Spleen (tissue), 13 donors: ENCODE measurements at places on chromosomes 13 and 19.

DNA sequence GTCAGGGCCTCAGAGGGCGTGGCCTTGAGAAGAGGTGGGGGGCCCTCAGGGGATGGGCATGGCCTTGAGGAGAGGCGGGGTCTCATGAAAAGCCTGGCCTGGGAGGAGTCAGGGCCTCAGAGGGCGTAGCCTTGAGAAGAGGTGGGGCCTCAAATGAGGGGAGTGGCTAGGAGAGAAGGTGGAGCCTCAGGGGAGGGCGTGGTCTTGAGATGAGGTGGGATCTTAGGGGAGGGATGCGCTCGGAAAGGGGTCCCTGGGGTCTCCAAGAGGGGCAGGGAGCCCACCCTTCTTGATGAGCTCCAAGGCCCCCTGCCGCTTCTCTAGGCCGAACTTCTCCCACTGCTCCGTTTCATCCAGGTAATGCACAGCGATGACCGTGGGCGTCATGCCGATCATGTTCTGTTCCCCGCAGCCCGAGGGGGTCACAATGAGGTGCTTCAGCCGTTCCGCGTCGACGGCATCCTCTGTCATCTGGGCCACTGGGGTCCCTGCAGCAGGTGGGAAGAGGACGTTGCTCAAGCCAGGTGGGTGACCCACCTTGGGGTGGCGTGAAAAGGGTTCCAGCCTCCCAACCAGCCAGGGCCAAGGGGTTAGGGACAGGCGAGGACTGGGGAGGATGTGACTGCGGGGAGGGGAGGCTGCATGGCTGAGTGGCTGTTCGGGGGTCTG, 24.3 kb upstream of the TNFSF14 start:
- peak; percentile 41 for DNase-seq

DNA sequence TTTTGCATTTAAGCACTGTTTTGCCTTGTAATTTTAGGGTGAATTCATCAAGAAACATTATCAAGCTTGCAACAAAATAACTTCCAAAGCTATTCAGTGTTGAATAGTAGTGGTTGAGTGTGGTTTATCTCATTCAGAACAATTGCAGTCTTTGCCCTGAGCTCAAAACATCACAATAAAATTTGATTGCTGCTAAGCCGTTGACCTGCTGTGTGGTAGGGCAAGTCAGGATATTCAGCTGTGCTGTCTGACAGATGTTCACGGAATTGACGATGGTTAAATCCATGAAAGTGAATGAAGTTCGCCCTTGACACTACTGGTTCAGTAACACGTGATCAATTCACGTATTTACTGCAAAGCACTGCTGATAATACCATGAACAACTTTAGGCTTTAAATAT, 66.9 kb downstream of the GJA3 start:
- no peak for DNase-seq

DNA sequence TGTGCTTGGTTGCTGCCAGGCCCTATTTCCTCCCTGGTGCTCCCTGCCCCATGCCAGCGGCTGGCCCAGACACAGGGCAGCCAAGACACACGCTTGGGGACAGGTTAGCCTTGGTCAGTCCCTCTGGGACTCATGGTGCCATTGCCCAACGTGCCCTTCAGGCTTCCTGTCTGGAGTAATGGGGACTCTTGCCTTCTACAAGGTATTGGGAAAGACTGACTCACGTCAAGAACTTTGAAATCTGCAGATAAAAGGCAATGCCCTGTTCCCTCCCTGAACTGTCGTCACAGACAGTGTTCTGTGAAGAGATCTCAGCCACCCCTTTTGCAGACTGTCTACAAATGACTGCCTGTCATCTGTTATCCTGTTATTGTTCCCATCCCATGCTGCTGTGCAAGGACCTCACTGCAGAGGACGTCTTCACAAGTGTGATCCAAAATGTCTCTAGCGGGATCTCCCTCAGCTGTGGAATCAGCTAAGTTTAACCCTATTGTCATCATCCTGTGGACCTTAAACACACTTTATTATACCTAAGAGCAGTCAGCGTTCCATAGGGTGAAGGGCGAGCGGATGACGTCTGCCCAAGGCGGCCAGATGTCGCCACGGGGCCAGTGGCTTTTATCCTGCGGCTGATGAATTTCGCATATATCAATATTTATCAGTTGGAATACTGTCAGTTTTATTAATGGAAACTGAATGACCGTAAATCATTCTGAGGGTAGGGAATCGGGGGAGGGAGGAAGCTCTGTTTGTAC, 59.0 kb downstream of the GSX1 start:
- DNase-seq: no peak

DNA sequence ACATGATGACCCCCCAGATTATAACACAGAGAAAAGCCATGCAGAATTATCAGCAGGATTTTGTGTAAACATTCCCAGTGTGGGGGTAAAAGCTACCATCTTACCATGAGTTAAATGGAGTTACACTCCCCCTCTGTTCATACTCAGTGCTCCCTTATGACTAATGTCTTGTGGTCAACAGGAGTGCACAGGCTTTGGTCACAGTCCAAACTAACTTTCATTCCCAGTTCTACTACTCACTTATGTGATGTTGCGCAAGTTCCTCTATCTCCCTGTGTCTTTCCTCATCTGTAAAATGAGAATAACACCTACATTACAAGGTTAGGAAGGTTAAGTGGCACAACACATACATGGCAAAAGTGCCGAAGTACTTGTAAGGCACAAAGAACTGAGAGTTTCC, 277.9 kb downstream of the RBM26 start:
- no peak for DNase-seq

- no peak for DNase-seq
Measured at GRCh38 chr13:111120422-111120821, 5.3 kb downstream of the ARHGEF7 start.

DNA sequence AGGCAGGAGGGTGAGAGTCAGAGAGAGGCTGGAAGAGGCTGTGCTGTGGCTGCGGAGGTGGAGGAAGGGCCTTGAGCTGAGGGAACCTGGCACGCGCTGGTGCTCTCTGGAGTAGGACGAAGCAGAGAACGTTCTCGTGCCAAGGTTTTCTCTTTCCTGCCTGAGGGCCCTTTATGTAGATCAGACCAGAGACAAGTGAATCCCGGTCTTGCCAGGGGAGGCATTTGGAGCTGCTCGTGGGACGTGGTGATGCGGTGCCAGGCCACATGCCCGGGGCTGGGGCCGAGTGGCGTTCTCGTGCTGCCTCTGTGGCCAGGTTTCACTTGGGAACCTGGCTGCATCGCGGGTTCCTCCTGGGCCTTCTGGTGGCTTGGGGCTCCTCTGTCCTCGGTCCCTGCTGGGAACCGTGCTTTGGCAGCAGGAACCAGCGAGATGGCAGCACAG, 54.2 kb downstream of the KDM4B start:
- DNase-seq: peak; percentile 51

DNA sequence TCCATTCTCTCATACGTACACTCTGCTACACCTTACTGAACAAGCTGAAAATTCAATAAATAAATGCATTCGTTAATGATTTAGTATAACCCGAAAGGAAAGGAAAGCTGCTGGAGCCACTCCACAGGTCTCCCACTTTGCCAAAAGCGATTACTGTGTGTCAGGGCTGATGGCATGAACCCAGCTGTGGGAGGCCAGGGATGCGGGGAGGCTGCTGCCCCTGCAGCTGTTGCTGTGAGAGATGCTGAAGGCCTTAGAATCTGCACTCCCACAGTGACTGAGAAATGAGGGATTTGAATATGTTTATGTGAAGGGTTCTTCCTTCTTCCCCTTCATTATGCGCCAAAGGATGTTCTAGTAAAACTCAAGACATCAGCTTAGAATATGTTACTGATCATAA, 58.7 kb upstream of the NBEA start:
- DNase-seq: no peak

DNA sequence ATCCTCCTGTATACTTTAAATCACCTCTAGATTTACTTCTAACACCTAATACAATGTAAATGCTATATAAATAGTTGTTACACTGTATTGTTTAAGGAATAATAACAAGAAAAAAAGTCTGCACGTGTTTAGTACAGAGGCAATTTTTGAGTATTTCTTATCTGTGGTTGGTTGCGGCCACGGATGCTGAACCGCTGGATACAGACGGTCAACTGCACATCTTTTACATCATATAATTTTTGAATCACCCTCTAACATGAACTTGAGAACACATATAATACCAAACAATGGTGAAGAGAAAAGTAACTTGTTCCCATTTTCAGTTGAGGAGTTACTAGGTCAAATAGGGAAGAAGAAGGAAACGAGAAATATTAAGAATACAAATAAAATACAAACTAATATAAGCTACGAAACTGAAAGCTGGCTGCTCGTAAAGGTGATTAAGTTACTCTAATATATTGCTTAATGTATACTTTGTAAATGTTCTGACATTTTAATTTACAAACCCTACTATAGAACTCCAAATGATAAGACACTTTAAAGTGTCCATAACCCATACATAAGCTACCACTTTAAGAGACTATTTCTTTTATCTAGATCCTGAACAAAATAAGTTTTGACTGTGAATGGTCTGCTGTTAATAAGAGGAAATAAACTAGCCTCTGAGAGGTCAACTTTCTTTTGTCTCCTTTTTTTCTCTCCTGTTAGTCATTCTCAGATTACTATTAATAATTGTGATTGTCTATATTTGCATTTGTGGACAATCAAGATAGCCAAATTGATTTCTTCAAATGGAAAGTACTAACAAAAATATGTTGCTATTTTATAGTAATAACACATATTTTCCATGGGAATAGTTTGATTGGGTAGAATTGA, 457.4 kb downstream of the DIAPH3 start:
- DNase-seq: no peak

DNA sequence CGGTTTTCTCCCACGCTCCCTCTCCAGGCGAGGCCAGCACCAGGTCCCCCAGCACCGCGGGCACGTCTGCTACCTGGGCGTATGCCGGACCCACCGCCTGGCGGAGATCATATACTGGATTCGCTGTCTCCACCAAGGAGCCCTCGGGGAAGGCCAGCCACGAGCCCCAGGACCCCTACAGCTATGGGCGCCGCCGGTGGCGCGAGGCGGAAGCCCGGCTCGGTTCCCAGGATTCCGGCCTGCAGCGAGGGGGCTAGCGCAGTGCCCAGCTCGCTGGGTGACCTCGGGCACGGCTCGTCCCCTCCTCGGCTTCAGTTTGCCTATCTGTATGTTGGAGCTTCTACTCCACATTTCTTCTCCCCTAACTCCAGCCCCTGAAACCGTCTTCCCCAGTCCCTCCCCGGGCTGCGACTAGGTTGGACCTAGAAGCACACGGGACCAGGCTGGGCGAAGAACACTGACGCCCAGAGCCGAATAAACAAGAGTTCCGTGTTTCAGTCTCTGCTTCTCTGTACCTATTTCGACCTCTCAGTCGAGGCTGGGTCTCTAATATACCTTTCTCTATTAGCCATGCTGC, 749 bp upstream of the CPT1C start:
- no peak for DNase-seq

- DNase-seq: no peak
Measured at GRCh38 chr13:110312339-110313031, 5.4 kb downstream of the COL4A2 start.

GRCh38 chr13:44498502-44498901, 77.6 kb downstream of the TSC22D1 start:
- no peak for DNase-seq

DNA sequence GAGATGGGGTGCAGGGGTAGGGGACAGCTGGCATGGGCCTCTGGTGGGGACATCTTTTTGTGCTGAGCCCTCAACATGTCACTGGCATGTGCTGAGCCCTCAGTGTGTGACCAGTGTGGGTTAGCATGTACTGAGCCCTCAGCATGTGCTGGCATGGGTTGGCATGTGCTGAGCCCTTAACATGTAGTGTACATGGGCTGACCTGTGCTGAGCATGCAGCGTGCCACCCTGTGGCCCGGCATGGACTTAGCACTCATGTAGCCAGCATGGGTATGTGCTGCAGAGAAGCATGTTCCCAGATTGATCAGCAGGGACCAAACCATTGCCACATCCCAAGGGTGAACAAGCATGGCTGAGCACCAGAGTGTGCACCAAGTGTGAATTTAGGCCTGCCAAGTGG, 11.5 kb downstream of the HIPK4 start:
- no peak for DNase-seq

GRCh38 chr19:38394488-38394887, 6.0 kb downstream of the SPRED3 start:
- peak; percentile 83 for DNase-seq

DNA sequence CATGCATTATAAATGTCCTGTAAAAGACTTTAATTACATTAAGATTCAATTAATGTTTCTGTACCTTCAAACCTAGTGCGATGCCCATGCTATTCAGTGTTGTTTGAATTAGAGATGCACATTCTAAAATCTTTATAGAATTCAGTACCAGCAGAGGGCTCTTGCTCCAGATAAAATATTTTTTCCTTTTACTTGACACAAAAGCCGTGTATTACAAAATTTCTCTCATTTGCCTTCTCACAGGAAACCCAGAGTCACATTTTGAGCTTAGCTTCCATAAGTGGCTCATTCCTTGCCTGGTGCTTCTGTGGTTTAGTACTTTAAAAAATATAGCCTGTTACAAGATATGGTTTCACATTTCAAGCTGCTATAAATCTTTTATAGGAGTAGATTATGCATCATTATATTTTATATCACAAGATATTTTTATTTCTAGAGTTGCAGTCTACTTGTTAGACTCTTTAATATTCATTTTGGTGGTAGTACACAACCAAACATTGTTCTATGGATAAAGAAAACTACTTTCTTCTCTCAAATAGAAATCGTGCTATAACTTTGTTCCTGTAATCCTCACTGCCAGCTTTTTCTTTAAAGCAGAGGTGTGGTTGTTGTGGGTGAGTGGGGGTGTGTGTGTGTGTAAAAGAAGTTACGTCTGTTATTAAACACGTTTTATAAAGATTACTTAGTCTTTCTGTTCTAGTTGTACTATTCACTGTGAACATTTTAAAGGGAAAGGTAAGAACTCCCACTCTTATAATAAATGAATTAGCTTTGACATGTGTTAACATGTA, 101.4 kb downstream of the RNF17 start:
- DNase-seq: no peak

DNA sequence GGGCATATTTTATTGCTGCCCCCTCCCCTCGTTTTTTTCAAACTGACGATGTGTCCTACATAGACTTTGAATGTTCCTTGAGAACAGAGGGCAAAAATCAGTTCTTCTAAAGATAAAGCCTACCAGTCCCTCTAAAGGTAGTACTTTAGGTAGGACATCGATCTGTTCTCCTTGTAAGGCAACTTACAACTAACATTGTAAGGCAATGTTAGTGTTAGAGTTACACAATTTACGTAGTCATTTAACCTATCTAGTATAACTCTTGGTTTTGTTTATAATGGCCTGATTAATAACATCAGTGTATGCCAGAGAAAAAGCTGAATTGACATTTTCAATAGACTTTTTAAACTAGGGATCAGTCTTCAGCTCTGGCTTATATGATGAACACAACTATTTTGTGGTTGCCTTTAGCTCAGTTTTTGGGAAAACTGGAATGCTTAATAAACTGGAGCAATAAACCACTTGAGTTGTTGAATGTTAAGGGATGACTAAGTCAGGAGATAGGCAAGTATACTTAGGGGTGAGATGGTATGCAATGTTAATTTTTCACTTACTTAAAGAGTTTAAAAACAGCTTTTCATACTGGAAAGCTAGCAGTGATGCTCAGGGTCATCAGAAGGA, 2.2 kb downstream of the NDFIP2 start:
- DNase-seq: no peak

DNA sequence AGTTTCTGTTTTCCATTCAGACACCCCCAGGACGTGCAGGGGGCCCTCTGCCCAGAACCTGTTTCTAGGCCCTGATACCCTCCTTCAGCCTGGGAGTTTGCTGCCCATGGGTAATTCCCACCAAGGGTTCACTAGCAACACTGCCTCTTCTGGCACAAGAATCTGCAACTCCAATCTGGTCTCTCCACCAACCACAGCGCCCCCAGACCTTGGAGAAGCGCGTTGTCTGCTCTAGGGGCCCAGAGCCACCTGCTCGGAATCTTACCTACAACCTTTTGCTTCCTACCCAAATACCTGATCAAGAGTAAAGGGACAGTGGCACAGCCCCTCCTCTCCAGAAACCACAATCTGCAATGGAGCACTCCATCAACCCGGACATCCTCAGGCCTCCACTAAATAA, 763 bp downstream of the ZNF180 start:
- DNase-seq: no peak
